Stimulated activated CD8-positive, alpha-beta memory T cell treated with anti-CD3 and anti-CD28 coated beads, Interleukin-15, amount 100 ng/mL, for 48 hours (primary cell): ENCODE measurements at places on chromosomes 2 and 18.

- no peak for DNase-seq
Measured at GRCh38 chr2:135164431-135164830, 112.3 kb downstream of the RAB3GAP1 start.

GRCh38 chr18:48575658-48576456 lies 37.0 kb downstream of the CTIF start:
- no peak for DNase-seq

DNA sequence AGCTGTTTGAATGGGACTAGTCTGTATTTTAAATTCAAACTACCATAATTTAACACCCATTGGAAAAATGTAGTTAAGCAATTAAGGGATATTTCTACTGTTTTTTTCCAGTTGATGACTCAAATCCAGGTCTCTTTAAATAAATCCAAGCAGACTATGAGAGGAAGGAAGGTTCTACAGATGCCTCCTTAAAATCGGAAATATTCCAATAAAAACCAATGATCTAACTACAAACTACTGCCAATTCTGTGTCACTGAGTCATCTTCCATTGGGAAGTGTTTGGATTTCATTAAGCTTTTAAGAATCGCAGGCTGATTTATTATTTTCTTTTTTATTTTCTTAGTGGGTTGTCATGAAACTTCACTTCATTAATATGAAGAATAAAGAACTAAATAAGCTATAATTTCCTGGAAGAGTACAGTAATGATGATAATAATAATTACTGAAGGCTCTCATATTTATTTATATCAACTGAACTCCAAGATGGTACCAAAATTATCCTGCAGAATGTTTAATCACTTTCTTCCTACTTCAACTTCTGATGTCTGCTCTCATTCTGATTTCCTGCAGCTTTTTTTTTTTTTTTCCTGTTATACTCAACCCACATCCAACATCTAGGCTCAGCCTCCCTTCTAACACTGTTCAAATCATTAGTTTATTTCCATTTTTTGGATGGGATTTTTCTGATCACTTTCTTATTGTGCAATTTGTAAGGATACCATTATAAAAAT lies 166.3 kb upstream of the FN1 start:
- DNase-seq, result no peak

DNA sequence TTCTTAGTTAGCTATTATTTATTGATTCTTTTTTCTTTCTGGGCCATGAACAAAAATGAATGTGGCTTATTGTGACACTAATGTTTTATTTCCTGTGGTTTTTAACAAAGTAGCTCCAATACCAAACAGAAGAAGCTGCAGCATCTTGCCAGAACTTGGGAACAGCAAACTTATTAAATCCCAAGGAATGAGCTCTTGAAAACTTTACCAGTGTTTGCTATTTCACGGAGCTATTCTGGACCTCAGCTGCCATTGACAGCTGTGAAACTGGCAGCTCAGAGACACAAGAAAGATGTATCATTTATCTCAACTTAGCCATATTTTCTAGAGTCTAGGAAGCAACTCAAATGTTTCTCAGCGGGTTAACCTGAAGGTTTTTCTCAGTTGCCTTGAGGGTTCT lies 91.0 kb upstream of the NEUROD1 start:
- DNase-seq, result no peak

- DNase-seq, result no peak
Measured at GRCh38 chr18:77138270-77138669, 5.7 kb upstream of the MBP start.

DNA sequence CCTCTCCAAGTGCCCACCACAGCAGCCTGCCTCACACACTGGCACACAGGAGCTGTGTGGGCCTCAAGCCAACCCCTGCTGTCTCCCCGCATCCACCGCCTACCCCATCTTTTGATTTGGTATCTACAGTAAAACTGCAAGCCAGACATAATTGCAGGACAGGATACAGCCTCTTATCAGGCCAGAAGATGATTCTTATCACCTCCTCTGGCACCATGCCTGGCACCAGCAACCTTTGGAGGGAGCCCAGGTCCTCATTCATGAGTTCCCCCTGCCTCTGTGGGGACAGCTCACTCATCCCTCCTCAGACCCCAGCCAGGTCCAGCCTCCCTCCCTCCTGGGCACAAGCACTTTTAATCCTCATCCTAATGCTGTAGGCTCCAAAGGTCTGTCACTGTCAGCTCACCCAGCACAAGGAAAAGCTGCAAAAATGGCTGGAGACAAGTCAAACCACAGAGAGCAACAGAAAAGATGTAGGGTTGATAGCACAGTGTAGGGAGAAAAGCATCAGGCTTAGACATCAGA lies 9.7 kb downstream of the RAB11FIP5 start:
- no peak for DNase-seq

DNA sequence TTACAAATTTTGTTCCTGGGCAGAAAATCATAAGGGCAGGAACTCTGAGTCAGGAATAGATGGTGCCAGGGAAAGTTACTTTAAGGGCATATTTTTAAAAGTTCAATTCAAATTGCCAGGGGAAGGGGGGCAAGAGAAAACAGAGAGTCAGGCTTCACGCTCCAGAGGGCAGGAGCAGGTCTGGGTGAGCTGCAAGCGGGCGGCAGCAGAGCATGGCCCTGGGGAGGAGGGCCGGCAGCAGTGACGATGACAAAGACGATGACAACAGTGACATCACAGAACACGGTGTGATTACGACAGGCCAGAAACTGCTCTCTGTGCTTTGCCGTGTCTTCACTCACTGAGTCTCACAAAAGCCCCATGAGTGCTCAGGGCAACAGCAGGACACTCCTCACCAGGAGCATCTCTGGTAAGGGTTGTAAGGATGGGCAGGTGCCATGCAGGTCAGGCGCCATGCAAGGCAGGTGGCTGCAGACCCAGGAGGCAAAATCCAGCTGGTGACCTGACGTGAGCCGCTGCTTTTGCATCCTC lies 23.3 kb downstream of the CHST10 start:
- DNase-seq, result no peak

DNA sequence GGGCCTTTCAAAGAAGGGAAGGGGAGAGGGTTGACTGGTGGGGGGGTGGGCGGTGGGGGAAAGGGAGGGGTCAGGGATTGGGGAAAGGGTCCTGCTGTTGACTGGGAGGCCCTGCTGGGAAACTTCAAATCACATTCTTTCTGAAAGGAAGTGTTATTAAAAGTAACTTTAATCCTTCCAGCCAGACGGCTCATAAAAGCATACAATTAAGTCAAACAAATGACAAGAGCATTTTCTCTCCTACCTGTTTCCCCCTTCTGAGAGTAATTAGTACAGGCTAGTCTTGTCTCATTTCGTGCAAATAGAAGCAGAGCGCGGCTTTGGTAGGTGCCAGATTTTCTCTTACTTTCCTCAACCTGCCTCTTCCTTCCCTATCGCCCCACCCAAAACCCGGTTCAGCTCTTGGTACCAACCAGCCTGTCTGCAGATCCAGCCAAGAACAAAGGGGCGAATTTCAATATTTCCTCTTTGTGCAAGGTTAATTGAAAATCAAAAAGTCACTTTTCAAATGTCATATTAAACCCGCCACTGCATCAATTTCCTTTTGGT lies 2112.6 kb upstream of the PIK3C3 start:
- DNase-seq, result no peak

DNA sequence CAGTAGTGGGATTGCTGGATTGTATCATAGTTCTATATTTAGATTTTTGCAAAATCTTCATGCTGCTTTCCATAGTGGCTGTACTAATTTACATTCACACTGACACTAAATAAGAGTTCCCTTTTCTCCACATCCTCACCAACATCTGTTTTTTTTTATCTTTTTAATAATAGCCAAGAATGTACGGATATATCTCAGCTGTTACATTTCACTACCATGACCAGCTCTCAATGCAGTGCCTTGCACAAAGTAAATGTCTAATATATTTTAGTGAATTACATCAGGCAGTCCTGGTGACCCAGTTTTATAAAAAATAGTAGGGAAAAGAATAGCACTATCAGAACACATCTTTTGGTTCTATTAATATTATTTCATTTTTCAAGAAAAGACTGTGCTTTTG lies 161.8 kb downstream of the LNPK start:
- no peak for DNase-seq

DNA sequence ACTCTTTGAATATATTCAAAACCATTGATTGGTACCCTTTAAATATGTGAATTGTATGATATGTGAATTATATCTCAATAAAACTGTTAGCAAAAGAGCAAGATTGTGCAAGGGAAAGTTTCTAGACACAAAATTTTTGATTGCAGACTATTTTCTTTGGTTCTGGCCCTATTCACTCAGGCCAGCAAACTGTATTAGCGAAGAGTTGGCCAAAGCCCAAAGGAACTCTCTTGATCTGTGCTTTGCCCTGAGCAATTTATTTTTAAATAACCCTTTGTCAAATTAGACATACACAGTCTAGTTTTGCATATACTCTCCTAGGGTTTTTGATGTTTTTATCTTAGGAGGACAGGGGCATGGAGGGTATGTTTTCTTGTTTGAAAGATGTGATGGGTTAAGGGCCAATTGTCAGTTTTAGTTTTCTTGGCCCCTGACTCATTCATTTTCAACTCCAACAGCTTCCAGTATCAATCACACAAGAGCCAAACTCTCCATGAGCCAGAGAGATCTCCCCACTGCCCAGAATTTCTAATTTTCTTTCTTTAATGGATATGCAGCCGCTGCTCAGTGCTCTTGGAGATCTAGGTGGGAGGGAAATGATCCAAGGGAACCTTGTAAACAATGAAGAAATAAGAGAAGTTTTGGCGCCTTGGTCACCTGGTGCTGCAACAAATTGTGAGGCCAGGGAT lies 231.5 kb downstream of the SRBD1 start:
- no peak for DNase-seq

- no peak for DNase-seq
Measured at GRCh38 chr18:30358555-30358954, 684.0 kb downstream of the DSC3 start.

DNA sequence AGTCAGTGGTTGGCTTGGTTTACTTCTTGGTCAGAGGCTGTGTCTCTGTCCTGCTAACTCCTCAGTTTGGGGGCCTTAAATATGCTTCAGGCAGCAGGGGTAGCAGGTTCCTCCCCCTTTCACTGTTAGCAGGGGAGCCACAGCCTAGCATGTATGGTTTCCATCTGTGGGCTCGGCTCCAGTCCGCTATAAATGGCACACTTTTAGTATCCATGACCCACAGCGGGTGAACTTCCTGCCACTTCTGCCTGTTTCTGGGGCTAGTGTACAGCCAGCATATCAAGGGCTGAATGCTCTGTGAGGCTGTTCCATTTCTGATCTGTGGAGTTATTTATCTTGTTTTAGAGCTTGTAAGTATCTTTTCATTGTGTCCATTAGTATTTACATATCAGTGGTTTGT lies 58.3 kb downstream of the MRPL33 start:
- DNase-seq, result no peak

DNA sequence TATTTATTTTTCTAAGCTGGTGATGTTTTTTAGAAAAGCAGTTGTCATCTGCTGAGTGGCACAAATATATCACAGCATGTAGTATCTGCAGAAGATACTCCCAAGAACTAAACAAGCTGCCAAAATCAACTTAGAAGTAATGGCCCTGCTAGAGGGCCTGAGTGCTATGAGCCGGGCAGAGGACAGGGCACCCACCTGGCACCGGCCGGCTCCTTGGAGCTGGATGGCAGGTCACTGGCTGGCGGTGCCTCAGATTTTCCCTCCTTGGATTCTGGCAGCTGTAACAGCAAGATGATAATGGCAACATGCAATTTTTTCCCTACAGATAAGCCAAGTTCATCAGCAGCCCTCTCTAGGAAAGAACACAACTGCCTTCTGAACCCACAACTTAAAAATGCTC lies 79.7 kb downstream of the EMILIN2 start:
- no peak for DNase-seq

DNA sequence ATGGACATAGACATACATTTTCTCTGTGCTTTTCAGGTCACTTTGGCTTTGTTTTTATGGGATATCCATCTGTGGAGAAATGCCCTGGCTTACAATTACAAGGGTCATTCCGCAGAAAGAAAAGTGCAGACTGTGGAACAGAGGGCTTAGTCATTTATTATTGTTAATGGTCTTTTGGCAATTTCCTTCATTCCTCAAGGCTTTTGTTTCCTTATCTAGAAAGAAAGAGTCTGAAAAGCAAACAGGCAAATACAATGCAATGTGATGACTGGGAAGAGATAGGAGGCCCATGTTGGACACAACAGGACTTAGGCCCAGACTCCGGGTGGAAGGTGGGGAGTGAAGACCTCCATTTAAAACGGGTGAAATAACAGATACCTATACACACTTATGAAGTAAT lies 129.5 kb upstream of the CAVIN2 start:
- DNase-seq, result no peak

- no peak for DNase-seq
Measured at GRCh38 chr2:85607268-85608215, 4.3 kb downstream of the C2orf68 start.

GRCh38 chr2:54103454-54104314 lies 11.7 kb upstream of the ACYP2 start:
- DNase-seq, result no peak

- DNase-seq, result no peak
Measured at GRCh38 chr2:960061-960736, 9.6 kb downstream of the SNTG2 start.

GRCh38 chr2:116098049-116098448 lies 1655.6 kb downstream of the DPP10 start:
- no peak for DNase-seq

- no peak for DNase-seq
Measured at GRCh38 chr2:172554352-172555271, 1.3 kb upstream of the PDK1 start.

- DNase-seq, result no peak
Measured at GRCh38 chr2:205800773-205801172, 118.5 kb downstream of the NRP2 start.

GRCh38 chr2:16142383-16143361 lies 202.3 kb downstream of the MYCN start:
- DNase-seq, result no peak

DNA sequence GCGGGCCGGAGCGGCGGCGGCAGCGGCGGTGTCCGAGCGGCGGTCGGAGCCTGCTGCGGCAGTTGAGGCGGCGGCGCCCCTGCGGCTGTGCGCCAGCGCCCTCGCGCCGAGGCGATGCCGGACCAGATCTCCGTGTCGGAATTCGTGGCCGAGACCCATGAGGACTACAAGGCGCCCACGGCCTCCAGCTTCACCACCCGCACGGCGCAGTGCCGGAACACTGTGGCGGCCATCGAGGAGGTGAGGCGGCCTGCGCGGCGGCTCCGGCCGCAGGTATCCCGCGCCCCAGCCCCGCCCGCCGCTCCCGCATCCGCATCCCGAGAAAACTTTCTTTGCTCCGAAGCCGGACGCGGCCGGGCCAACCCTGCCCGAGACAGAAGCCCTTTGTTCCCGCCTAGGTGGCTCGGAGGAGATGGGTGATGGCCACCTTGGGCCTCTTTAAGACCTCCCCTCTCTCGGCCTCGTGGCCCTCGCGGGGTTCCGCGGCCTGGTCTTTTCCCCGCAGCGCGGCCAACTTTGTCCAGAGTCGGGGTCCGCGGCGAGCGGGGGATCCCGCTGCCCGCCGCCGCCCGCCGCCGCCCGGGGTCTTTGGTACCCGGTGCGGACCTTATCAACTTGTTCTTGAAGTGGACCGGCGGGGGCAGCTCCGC lies 504 bp downstream of the ASAP2 start:
- no peak for DNase-seq

DNA sequence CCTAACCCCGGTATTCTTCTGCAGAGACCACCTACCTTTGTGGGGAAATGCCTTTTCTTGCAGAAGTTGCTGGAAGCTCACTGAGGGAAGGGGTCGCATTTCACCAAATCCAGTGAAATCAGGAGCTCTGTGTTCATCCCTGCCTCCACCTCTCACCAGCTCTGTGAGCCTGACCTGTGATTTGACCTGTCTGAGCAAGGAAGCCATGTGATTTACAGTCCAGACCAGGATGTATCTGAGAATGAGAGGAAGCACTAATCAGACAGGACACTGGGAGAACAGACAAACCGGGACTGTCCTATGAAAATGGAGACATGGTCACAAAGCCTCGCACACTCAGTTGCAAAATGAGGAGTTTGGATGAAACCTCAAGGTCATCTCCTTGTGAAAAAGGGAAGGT lies 285.4 kb downstream of the BCL11A start:
- DNase-seq, result no peak
